ENCODE measurements at places on chromosomes 7 and 10.

GRCh38 chr7:92645114-92646061 is 55.2 kb upstream of the FAM133B start:
- DNase-seq, result no peak

DNA sequence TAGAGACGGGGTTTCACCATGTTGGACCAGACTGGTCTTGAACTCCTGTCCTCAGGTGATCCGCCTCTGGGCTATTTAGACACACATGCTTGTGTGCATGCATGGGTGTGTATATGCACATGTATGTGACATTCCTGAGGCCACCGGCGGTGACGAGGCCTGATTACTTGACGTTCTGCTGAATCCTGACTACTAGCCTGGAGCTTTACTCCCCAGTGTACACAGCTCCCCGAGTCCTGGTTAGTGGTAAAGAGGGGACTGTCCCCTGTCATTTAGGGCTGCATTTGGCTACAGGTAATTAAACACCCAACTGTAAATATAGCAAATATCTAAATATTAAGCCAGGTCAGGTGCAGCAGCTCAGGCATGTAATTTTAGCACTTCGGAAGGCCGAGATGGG is 14.2 kb downstream of the GTF2IRD1 start:
- no peak for DNase-seq

- no peak for DNase-seq
These were observed 211.5 kb downstream of the POM121L12 start for GRCh38 chr7:53246957-53247356.

GRCh38 chr7:151736403-151736909 is 140.5 kb downstream of the PRKAG2 start:
- no peak for DNase-seq

- DNase-seq, result no peak
These were observed 33.8 kb downstream of the TRIM8 start for GRCh38 chr10:102678068-102678400.

DNA sequence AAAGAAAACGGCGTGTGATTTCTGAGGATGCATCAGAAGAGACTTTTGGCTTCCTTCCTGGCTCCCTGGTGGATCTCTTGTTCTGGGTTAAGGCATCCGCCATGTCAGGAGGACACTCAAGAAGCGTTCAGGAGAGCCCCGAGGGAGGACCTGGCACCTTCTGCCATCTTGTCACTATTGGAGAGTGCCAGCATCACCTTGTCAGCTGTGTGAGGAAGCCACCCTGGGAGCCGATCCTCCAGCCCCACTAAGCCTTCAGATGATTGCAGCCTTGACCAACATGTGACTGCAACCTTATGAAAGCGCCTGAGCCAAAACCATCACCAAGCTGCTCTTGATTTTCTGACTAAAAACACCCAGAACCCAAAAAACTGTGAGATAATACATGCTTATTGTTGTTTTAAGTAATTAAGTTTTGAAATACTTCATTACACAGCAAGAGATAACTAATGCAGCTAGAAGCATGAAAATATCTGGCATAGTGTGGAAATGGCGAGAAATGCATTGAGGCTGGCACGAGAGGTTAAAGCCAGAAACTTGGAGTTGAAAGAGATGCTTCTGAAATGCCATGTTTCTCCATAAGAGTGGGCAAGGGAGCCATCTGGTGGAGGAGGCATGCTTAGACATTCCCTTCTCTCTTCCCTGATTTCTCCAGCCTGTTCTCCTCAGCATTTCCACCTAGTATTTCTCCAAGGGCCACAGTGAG is 5.4 kb upstream of the ZFYVE27 start:
- peak; percentile 22 for DNase-seq

DNA sequence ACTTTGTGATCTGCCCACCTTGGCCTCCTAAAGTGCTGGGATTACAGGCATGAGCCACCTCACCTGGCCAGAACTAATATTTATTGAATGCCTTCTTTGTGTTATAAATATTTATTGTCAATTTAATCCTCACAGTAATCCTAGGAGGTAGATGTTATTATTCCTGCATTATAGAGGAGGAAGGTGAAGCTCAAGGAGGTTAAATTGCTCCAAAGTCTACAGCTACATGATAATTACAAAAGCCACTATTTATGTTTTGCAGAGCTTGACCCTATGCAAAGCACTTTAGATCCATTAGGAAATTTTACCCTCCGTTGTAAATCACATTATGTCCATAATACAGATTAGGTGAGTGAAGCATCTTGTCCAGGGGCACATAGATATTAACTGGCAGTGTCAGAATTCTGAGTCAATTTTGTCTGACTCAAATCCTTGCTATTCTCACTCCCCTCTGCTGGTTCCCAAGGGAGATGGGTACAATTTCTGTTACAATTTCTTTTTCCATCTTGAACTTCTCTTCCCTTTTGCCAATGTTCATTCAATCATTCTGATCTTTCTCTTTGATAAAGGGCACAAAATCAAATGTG is 25.7 kb upstream of the CDK14 start:
- no peak for DNase-seq

DNA sequence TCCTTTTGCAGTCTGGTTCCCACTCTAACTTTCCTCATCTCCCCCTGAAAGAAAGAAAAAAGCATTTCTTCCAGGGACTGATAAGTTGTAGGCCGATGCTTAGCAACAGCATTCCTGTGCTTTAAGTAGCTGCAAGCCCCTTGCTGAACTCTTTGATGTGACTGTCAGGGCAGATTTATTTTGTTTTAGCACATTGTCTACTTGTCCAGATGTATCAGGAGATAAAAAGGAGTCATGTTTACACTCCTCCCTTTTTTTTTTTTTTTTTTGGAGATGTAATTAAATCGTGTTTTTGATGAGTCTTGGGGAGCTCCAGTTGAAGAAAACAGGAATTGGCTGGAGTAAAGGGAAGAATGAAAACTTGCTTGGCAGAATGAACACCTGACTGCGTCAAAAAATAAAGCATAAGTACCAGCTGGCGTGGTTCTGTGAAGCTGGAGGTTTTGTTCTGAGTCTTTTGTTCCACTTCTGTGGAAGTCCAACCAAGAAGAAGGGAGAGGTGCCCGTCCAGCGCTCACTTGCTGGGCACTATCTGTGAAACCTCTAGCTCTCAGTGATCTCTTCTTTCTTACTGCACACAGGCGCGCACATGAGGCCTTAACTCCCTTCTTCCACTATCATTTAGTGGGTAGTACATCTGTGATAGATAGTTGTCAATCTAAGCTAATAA is 871.7 kb downstream of the LRMDA start:
- DNase-seq, result no peak

GRCh38 chr7:7438851-7439250 is 96.8 kb downstream of the COL28A1 start:
- no peak for DNase-seq

DNA sequence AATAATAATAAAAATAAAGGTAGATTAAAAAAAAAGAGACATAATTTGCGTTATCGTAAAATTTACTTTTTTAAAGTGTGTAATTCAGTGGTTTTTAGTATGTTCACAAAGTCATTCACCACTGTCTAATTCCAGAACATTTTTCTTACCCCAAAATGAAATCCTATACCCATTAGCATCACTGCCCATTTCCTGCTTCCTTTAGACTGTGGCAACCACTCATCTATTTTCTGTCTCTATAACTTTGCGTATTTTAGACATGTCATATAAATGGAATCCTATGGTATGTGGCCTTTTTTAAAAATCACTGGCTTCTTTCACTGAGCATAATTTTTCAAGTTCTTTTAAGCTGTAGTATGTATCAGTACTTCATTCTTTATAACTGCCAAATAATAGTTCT is 53.6 kb downstream of the KAT6B start:
- no peak for DNase-seq

DNA sequence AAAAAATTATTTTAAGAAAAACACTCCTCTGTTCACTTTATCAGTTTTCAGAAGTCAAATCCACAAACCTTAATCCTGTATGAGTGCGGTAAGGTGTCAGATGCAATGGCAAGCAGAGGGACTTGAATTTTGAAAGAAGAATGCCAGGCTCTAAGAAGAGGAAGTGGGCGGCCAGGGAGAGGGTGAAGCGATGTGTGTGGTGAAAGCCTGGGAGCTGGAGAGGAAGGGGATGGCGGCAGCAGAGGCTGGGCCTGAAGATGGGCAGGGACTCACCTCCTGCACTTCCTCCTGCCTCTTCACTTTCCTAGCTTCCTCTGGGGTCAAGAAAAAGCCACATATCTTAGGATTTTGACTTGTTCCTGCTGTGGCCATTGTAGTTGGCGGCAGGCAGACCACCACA is 609.6 kb downstream of the PARD3 start:
- no peak for DNase-seq

DNA sequence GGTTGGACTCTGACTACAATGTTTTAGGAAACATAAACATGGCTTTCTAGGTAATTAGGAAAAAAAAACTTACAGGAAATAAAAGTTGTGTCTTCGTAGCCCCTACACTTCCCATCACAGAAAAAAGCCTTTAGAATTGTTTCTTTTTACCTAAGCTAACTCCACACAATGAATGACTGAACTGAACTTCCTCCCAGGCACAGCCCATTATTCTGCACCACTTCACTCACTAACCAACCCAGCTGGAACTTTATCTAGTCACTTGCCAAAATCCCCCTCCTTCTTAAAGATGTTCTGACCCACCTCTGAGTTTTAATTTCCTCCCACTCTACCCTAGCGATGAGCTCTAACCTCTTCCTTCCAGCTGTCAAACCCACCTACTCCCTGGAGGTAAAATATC is 91.7 kb upstream of the MEOX2 start:
- DNase-seq, result no peak

- no peak for DNase-seq
These were observed 7.0 kb downstream of the ALOX5 start for GRCh38 chr10:45380903-45381620.

- DNase-seq, result no peak
These were observed 23.9 kb upstream of the HDAC9 start for GRCh38 chr7:18471476-18472160.

DNA sequence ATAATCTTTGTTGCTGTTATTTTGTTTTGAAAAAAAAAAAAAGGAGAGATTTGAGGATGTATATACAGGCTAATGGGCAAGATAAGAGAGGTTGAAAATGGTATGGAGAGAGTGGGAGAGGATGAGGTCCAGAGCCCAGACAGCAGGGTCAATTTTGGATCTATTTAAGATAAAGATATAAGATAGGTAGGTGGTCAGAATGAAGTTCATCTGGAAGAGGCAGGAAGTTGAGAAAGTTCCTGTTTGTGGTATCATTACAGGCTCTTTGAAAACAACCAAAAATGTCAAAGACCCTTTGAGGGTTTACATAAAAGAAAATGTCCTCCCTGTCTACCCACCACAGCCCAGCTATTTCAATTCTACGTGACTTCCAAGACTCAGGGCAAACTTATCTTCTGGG is 7.5 kb downstream of the CEP41 start:
- DNase-seq, result no peak

GRCh38 chr10:102382871-102383270 is 12.6 kb upstream of the NFKB2 start:
- no peak for DNase-seq

- DNase-seq, result no peak
These were observed 250.4 kb upstream of the CACNA2D1 start for GRCh38 chr7:82694022-82694421.

- no peak for DNase-seq
These were observed 84.3 kb upstream of the ADRB1 start for GRCh38 chr10:113959383-113959760.

GRCh38 chr10:113285305-113285704 is 267.5 kb upstream of the HABP2 start:
- no peak for DNase-seq

DNA sequence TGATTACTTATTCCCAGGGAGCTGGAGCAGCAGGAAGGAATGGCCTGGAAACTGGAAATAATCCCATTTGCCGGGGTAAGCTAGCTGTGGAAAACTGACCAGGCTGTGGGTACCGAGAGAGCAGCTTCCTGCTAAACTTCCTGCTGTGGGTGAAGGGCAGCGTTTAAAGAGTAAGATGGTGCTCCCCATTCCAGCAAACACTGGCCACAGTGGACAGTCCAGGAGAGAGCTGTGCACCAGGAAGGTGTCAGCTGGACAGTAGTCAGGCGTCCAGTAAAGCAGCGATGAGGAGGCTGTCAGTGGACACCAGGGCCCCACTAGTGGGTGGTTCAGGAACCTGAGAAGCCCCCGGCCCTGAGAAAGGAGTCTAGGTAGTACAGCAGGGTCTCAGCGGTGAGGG is 55.4 kb downstream of the TBXAS1 start:
- no peak for DNase-seq

DNA sequence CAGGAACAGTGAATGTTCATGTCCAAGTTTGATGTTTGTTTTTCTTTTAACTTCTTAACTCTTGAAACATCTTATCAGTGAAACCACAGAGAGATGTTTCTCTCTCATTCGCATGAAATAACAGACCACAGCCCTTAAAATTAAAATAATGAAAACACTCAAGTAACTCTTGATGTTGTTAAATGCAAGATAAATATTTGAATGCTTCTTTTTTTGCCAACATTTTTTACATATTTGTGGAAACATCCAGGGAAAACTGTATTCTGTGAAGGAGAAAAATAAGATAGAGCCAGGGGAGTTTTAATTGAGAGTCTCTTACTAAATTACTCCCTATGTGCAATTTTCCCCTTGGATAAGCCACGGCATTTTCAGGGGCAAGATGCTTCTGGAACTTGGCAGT is 361.8 kb upstream of the MGMT start:
- no peak for DNase-seq

DNA sequence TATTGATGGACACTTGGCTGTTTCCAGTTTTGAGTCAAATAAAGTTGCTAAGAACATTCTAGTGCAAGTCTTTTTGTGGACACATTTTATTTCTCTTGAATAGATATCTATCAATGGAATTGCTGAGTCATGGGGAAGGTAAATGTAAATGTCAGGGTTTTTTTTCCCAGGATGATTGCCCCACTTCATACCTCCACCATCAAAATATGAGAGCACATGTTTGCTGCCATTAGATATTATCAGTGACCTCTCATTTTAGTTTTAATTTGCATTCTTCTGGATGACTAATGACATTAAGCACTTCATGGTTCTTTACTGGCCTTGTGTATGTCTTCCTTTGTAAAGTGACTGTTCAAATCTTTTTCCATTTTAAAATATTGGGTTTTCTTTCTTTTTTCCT is 45.7 kb downstream of the PAPSS2 start:
- DNase-seq, result no peak
